Jurkat, Clone E6-1 (cell line): ENCODE measurements at places on chromosomes 6 and 20.
A peak's percentile ranks its signal among the peaks of the same experiment; 100 is the strongest.

- peak; percentile 77 for DNase-seq
Measured at GRCh38 chr6:44122801-44123200, 4.5 kb downstream of the MRPL14 start.

- DNase-seq, result no peak
Measured at GRCh38 chr6:57190140-57190539, 18.0 kb downstream of the BAG2 start.

- DNase-seq, result no peak
Measured at GRCh38 chr6:111743862-111744692, 129.2 kb downstream of the FYN start.

DNA sequence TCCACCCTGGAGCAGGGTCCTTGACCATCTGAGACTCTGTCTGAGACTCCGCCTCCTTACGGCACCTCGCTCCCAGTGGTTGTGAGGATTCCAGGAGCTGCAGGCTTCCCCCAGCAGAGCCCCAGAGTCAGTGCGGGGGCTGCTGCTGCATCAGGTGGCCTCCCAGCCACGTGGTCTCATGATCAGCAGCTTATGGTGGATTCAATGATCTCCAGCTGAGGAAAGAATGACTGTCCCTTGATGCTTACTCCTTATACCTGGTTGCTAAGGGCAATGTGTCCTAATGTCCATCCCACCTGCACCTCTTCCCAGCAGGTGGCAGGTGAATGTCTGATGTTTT, 40.0 kb downstream of the SLC22A1 start:
- DNase-seq, result no peak

DNA sequence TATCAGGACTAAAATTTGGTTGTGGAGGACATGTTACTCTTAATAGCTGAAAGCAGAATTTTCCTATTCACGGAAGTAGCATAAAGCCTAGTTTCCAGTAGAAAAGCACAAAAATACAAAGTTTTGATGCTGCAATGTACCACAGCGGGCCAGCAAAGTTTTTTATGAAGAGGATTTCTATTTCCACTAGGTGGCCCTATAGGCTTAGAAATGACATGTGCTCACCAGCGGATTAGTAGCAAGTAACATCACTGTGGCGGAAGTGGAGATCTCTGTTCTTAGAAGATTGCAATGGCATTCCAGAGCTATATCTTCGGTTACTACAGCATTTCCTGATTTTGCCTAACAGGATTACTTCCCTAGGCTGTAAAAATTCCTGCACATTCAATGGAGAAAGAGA, 1219.0 kb upstream of the EYS start:
- peak; percentile 68 for DNase-seq

DNA sequence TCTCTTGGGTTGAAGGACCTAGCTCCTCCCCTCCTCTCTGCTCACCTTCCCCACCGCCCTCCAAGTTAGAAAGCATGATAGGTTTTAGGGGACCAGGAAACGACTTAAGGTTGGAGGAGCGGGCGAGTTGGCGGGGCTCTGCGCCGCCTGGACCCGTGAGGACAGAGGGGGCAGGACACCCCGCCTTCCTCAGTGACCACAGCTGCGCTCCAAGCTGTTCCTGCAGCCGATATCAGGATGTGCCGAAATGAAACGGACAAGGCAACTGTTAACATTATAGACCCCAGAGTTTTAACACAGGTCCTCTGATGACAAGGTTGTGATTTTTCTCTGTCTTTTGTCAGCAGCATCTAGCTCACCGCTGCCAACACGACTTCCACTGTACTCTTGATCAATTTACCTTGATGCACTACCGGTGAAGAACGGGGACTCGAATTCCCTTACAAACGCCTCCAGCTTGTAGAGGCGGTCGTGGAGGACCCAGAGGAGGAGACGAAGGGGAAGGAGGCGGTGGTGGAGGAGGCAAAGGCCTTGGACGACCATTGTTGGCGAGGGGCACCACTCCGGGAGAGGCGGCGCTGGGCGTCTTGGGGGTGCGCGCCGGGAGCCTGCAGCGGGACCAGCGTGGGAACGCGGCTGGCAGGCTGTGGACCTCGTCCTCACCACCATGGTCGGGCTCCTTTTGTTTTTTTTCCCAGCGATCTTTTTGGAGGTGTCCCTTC, at the start of gene GRM1:
Gene GRM1 (plus strand): TSS at position 212 of the 722 bp plus-strand sequence. CDS start 456 bp downstream, at position 668.
- no peak for DNase-seq

DNA sequence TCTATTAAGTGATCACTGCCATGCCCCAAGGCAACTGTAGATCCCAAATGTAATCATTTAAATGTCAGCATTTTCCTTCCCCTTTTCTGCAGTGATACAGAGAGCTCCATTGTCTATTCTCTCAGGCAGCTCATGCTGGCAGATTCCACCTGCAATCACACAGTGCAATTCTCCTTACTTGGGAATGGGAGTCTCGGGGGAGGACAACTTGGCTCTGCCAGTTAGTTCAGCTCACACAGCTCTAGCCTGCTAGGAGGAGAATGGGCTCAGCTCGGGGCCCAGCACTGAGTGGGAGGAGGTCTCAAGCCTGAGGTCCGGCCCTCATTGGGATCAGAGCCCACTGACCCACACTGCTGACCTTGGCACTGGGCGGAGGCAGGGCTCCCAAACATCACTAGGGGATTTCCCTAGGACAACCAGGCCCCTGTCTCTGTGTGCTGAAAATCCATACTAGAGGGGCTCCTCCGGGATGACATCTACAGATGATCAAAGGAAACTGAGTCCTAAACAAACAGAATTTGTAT, 109.2 kb upstream of the ASF1A start:
- DNase-seq, result no peak
